ENCODE measurements at places on chromosomes 3 and 15.

DNA sequence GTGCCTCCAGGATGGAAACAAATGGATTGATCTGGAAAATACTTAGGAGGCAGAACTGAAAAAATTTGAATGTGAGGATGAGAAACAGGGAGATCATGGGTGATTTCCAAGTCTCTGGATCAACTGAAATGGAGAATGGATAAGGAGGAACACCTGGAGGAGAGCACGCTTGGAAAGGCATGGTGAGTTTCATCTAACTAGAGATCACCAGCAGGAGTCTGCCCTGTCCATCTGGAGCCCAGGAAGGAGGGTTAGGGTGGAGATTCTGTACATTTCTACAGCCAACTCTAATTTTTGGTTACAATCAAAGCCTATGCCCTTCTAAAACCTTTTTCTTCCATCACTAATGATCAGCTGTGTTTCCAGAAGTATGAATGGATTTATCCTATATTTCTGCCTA lies 995.9 kb upstream of the CFAP20DC start:
- no peak for DNase-seq

- DNase-seq, result no peak
These were observed 52.4 kb downstream of the KLF13 start for GRCh38 chr15:31379042-31379441.

DNA sequence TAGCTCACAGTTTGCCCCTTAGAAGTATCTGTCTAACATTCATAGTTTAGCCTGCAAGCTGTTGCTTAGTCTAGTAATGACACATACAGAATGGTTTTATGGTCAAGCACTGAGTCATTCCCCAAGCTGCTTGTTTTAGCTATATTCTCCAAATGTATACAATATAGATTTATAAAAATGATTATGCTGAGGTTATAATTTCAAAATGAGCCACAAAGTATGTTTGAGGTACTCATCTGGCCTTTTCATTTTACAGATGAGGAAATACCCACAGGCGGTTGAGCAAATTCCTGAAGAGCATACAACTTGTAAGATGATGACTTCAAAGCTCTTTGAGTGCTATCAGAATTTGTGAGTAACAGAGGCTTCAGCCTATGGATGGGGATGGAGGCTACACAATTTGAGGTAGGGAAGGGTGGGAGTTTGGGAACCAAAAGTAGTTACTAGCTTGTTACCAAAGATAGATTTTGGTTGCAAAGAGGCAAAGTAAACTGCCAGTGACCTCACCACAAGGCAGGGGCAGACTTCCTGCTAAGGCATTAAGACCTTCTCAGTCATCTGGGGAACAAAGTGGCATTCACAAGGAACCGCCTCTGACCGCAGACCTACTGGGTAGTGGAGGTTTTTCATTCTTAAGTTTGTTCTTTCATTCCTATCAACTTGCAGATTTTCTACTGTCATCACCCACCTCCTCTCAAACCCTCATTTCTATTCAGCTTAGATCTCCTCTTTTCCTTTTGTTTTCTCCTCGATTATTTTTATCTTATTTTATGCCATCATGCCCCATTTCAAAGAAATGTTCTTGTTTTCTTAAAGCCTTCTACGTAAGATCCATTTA lies 257.2 kb upstream of the NECTIN3 start:
- DNase-seq, result no peak

- DNase-seq, result no peak
These were observed 470.2 kb upstream of the RASGRP1 start for GRCh38 chr15:39034816-39035215.

GRCh38 chr3:18575573-18575972 lies 150.4 kb upstream of the SATB1 start:
- DNase-seq, result no peak

DNA sequence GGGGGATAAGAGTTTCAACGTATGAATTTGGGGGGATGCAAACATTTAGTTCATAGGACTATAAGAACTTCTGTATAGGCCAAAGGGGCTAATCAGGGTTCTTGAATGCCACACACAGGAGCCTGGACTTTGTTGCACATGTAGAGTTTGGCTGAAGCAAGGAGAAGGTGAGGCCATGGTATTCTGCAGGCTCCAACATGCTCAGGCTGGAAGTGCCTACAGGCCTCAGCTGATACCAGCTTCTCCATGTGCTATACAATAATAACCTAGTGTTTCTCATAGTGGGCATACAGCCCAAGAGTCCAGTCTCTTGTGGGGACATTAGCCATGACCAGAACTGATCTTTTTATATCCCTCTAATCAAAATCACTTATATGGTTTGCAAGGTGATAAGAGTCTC lies 399.7 kb upstream of the MCTP2 start:
- no peak for DNase-seq

DNA sequence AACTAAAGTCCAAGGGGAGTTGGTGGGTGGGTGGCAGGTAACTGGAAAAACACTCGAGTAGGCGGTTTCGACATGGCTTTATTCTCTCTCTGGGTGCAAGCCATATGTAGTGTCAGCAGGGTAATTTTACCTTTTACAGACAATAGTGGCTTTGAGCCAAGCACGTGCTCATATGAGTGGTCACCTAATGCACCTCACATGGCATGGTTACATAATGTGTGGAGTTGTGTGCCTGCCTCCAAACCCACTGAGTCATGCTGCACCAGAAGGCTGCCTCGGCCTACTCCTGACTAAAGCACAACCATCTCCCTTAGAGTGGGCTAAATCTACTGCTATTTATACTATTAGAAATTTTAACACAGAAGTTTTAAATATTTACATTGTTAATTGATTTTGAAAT lies 16.5 kb downstream of the CCRL2 start:
- DNase-seq, result no peak

DNA sequence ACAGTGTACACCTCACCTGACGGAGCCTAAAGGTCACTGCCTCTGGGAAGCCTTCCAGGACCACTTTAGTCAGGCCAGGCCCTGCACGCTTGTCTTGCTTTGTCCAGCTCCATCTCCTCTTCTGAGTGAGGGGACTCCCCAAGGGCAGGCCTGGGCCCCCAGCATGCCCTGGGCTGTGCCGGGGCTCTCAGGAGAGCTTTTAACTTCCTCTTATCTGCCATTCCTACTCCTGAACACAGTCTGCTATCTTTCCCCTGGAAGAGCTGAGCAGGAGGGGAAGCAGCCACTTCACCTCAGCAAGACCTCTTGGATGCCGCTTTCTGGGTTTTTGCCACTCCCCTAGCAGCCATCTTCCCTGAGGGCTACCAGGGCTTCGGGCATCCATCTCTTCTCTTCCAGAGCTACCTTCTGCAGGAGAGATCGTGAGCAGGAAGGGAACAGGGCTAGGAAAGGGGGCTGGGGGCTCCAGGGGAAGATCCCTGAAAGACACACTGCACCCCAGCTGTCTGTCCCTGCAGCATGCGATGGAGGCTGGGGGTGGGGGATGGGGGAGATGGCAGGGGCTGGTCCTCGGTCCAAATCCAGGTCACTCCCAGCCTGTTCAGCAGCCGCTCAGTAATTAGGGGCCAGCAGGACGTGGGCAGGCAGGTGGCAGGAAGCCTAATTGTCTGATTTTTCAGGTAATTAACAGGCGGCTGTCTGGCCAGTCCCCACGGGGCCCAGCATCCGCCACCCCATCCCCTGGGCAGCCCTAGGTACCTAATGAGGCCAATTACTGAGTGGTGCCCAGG lies 19.9 kb upstream of the RPL29 start:
- no peak for DNase-seq

GRCh38 chr3:119149484-119149883 lies 3.5 kb downstream of the TEX55 start:
- no peak for DNase-seq

DNA sequence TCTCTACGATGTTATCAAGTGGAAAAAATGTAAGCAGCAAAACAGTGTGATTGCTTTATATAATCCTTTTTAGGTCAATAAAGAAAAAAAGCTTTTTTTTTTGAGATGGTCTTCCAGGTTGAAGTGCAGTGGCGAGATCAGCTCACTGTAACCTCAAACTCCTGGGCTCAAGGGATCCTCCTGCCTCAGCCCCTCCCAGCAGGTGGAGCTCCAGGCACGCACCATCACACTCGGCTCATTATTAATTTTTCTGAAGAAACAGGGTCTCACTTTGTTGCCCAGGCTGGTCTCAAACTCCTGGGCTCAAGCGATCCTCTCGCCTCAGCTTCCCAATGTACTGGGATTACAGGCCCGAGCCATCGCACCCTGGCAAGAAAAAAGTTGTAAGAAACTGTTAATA lies 17.3 kb downstream of the RNF168 start:
- DNase-seq, result no peak

GRCh38 chr15:36066757-36067156 lies 512.7 kb upstream of the CDIN1 start:
- DNase-seq, result no peak

DNA sequence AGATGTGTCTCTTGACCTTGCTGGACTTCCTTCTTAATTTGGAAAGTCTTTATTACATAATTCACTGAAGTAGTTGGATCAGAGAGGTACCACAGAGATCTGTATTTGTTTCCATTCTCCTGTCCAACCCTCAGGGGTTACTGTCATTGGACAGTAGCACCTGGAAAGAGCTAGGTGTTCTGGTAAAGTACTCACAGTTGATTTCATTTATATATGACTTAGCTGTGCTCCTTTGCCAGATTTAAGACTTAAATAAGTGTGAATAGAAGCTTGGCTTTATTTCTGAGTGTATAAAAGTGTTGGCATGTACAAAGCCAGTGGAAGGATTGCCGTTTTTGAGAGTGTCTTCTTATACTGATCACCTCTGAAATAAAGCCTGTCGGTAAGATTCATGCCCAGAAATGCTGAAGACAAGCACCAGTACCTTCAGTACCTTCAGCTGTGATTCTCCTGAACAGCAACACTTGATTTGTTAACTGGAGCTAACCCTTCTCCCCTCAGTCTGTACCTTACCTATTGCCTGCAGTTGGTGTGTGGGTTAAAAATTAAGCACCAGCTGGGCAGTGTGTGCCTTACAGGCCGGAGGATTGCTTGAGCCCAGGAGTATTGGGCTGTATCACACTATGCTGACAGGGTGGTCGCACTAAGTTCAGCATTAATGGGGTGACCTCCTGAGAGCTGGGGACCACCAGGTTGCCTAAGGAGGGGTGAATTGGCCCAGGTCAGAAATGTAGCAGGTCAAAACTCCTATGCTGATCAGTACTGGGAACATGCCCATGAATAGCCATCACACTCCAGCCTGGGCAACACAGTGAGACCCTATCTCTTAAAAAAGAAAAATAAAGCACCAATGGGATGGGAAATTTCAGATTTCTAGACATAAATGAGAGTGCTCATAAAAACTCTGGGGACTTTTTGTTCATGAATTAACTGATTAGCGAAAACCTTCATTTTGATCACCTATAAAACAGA lies 197.7 kb downstream of the FNDC3B start:
- DNase-seq, result no peak

DNA sequence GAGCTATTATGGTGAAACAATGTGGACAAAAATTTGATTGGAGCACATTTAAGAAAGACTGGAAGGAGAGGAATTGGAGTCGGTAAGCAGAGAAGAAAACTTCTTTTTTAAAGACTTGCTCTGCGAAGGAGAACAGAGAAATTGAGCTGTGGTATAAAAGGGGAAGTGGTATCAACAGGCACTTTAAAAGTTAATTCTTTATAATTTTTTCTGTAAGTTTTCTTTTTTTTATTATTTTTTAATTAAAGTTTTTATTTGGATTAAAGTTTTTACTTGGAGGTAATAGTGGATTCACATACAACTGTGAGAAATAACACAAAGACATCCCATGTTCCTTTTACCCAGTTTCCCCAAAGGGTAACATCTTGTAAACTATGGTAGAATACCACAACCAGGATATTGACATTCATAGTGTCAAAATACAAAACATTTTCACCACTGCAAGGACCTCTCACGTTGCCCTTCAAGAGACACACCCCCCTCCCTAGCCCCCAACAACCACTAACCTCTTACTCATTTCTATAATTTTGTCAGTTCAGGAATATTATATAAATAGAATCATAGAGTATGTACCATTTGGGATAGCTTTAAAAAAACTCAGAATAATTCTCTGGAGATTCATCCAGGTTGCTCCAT lies 33.8 kb upstream of the XIRP1 start:
- no peak for DNase-seq

GRCh38 chr15:65156692-65157091 lies 23.1 kb upstream of the PDCD7 start:
- DNase-seq, result no peak

DNA sequence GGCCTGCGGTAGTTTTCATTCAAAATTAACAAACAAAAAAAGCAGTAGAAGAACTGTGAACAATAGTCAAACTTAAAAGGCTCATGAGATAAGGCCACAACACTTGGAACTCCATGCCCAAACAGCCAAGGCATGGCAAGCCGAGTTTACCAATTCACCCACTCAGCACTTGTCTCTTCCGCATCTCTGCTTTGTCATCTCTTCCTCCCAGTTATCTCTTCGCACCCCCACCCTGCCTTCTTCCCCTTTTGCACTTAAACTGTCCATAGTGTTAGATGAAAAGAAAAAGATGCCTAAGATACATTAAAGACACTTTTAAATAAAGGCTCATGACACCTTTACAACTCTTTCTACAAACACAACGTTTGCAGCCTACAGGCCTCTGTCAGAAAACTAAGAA lies 11.1 kb downstream of the TLE3 start:
- no peak for DNase-seq

- no peak for DNase-seq
These were observed 240.8 kb upstream of the KCNMB2 start for GRCh38 chr3:178295292-178295912.

GRCh38 chr15:74763416-74763815 lies 14.8 kb downstream of the CYP1A2 start:
- DNase-seq, result no peak

DNA sequence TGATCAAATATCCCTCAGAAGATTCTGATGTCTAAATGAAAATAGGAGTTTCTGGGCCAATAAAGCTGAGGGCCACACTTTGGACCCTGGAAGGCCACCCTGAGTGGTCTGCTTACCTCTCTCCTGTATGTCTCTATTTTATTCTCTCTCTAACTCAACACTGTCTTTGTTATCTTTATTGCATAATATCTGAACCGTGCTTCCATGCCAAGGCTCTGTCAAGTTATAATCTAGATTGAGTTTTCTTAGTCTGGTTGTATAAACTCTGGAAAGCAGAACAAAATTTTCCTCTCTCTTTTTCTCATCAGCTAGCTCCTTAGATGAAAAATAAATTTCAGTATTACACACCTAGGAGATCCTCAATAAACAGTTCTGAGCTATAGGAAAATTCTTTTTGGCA lies 36.2 kb upstream of the ACTL6A start:
- DNase-seq, result no peak

GRCh38 chr15:63519041-63519440 lies 14.6 kb downstream of the USP3 start:
- DNase-seq, result no peak

- no peak for DNase-seq
These were observed 158.8 kb downstream of the KLF13 start for GRCh38 chr15:31485431-31485830.

GRCh38 chr15:40281801-40282146 lies 1.1 kb downstream of the ANKRD63 start:
- DNase-seq, result no peak

- DNase-seq, result no peak
These were observed 29.9 kb downstream of the PTPRG start for GRCh38 chr3:61591300-61591699.

DNA sequence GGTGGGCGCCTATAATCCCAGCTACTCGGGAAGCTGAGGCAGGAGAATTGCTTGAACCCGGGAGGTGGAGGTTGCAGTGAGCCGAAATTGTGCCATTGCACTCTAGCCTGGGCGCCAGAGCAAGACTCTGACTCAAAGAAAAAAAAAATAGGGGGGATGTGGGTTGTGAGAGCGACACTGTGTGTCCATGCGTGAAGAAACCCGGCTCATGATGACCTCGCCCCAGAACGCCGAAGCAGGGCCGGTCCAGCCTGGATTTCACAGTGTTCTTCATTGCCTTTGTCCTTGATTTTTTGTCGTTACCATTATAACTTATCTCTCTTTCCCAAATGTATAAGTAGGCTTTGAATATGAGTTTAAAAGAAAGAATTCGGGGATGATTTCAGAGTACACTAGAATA lies 128.7 kb downstream of the PGPEP1L start:
- no peak for DNase-seq
